Frontal cortex (tissue), 4 donors: ENCODE measurements at places on chromosomes 4 and X. TPM values are rescaled to one million over a fixed set of nuclear protein-coding genes. Genes with fewer than 3 reads are reported as not detected.

- no peak for DNase-seq
Measured at GRCh38 chrX:13598877-13599276, 29.5 kb downstream of the EGFL6 start.

DNA sequence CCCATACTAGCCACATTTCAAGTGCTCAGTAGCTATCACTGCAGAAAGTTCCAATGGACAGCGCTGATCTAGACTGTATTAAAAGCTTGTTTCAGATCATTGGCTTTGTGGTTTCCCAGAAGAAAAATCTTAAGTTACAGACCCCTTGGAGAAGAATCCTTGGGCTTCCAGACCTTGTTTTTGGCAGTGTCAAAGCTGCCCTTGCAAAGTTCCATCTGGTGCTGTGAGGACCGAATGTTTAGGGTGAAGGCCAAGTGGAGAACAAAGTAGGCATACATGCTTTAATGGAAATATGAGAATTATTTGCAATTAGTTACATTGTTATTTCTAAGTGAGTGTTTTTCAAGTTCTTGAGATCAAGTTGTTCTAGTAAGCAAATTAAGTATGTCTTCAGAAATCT lies 144.7 kb downstream of the FRMPD4 start:
- no peak for DNase-seq

DNA sequence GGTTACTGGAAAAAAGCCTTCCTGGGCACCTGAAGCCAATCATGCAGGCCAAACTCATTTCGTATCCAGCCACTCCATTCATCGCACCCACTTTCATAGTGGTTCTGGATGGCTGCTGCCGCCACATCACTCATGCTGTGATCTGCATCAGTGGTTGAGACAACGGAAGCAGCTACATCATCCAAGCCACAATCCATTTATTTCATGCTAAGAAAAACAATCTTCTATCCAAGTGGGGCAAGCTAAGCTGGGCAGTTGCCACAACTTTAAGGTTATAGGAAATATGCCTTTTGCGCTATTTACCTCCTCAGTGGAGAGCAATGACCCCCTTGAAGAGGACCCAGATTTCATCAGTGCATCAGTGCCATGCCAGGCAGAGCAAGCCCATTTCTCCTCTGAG lies 124.6 kb downstream of the GRIA3 start:
- no peak for DNase-seq

DNA sequence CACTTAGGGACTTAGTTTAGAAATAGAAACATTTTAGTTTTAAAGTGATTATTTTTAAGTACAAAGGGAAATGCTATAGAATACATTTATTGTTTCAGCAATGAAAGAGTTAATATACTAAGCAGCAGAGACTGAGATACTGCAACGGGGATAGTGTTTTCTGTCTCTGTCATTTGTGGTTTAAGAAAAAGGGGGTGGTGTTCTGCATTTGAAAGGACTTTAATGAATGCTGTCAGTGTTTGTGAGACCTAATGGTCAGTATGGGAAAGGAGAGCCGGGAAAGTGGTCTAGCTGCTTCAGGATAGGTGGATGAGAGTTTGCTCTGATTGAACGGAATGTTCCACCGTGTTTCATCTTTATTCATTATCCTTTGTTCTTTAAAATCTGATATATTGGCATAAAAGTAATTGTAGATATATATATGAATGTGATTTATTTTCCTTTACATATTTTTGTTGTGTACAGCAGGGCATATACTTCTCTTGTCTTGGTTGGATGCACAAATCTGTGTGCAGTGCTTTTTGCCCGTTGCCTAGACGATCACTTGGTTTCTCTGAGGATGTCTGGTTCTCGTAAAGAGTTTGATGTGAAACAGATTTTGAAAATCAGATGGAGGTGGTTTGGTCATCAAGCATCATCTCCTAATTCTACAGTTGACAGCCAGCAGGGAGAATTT lies at the start of gene KLHL5:
Gene KLHL5 (plus strand): TSS at position 139 of the 676 bp plus-strand sequence. CDS start 421 bp downstream, at position 560.
- no peak for DNase-seq

GRCh38 chrX:12610079-12610478 lies 181.1 kb upstream of the PRPS2 start:
- no peak for DNase-seq

DNA sequence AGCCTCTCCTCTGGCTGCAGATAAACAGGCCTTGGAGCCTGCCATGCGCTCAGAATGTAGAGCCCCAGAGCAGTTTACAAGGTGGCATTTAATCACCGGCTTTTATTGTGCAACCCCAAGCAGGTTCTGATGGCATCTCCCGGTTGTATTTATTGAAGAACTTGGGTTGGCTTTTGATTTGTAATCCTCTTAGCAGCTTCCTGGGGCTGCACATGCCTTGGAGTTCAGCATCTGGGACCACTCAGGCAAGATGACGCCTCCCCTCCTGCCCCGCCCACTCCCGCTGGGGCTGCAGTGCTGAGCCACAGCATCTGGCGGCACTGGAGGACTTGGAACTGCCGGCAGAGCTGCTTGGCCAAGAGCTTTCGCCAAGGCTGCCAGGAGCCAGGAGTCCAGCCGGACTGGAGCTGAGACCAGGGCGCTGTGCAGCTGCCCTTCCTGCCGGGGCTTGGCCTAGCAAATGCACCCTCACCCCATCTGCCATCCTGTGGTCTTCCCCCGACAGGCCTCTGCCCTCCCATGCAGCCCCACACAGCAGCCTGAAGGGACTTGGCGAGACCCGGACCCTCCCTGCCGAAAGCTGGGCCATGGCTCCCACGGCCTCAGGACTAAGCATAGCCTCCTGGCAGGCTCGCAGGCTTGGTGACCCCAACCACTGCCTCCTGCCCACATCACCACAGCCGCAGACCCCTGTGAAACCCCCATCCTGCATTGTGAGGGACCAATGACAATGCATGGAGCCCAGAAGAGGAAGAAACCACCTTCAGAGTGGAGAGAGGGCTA lies 5.4 kb downstream of the HTRA3 start:
- DNase-seq: peak; percentile 73

DNA sequence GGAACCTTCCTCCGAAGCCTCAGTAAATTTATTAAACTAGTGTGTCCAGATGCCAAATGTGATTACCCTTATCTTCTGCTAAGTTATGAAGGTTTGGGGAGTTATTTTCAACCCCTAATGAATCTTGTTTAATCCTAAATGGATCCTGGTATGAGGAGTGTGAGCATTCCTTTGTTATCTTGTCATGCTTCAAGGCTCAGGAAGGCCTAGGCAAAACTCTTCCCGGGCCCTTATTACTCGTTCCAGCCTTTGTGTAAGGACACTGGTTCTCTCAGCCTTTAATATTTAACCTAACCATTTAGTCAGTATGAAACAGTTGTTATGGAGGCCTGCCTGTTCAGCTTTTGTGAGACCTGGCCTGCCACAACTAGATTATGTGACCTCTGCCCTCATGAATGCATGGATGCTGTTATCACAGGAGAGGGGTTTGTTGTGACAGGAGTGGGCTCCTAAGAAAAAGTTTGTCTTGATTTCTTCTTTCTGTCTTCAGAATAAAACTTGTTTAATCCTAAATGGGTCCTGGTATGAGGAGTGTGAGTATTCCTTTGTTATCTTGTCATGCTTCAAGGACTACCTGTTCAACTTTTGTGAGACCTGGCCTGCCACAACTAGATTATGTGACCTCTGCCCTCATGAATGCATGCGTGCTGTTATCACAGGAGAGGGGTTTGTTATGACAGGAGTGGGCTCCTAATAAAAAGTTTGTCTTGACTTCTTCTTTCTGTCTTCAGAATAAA lies 181.7 kb downstream of the SLC39A8 start:
- DNase-seq: no peak

DNA sequence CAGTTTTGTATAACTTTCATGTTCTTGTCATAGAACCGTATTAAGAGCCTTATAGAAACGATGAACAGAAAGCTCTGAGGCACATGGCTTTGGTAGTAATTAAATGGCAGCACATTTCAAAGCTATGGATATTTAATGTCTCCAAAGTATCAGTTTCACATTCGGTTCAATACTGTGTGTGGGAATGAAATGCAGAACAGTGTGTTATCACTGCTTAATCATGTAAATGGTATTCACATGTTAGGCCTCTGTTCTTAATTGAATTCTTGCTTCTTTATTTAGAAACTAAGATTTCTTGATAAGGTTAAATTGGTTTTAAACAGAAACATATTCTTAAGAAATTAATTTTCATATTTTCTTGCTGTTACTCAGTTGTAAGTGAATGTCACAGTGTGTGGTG lies 701.0 kb upstream of the PITX2 start:
- no peak for DNase-seq

DNA sequence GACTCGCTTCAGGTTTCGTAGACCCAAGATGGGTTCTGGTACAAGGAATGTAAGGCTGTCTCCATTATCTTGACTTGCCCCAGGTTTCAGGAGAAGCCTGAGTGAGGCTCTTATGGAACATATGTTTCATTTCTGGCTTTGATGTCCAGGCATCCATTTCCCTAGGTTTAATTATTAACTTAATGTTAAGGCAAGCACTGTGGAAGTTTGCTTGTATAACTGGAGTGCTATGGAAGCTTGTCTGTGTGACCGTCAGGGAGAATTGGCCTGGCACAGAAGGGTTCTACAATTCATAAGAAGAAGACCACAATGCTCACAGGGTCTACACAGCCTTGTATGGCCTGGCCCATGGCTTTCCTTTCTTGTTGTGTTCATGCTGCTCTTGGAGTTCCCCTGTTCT lies 47.2 kb upstream of the PPP1R2C start:
- DNase-seq: no peak

- no peak for DNase-seq
Measured at GRCh38 chr4:118997601-118998000, 108.9 kb downstream of the SYNPO2 start.

DNA sequence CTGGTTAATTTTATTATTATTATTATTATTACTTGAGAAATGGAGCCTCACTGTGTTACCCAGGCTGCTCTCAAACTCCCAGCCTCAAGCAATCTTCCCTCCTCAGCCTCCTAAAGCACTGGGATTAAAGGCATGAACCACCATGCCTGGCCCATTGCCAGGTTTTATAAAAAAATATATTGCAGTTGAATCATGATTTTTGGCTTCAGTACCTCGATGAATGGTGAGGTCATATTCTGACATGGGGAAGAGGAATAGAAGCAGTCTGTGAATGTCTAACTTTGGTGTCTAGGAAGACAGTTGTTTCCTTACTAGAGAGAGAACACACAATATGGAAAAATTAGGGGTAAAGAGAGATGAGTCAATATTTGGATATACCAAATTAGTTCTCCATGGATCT lies 32.0 kb downstream of the CCSER1 start:
- no peak for DNase-seq

DNA sequence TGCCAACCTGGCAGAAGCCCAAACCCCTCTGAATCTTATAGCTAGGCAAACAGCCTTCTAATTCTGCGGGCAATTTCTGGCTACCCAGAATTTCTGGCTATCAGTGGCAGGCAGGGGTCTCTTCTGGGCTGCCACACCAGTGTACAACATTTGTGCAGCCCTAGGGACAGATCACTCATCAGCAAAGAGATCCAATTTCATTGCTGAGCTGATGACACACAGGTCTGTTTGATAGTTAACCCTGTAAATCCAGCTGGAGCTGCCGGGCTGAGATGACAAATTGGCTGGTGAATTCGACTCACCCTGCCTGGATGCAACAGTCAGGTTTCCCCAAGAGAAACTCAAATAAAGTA lies 2.4 kb downstream of the MID1 start:
- DNase-seq: no peak

DNA sequence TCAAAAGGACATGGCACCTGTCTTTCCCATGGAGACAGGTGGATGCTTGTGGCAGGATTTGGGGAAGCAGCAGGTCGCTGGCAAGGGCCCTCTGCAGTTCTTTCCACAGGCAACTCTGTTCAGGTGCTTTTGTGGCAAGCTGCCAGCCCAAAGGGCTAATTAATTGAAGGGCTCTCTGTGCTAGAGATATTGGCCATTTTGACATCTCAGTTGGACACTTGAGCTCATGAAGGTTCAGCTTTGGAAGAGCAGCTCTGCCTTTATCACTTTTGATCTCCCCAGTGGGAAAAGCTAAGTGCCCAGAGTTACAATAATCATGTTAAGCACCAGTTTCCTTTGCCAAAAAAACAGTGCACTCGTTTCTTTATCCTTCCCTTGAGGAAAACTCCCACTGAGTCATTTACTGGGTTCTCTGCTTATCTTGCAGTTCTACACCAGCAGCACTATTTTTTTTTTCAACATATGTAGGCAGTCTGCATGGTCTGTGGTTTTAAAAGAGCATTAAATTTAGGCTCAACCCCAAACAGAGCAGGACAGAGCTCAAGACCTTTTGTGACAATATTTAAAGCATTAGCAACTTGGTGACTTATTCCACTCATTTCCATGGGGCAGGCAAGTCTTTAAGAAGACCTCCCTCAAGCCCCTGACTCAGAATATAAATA lies 336.4 kb upstream of the RASGEF1B start:
- no peak for DNase-seq

GRCh38 chr4:105472871-105473323 lies 965 bp downstream of the PPA2 start:
- peak; percentile 28 for DNase-seq

DNA sequence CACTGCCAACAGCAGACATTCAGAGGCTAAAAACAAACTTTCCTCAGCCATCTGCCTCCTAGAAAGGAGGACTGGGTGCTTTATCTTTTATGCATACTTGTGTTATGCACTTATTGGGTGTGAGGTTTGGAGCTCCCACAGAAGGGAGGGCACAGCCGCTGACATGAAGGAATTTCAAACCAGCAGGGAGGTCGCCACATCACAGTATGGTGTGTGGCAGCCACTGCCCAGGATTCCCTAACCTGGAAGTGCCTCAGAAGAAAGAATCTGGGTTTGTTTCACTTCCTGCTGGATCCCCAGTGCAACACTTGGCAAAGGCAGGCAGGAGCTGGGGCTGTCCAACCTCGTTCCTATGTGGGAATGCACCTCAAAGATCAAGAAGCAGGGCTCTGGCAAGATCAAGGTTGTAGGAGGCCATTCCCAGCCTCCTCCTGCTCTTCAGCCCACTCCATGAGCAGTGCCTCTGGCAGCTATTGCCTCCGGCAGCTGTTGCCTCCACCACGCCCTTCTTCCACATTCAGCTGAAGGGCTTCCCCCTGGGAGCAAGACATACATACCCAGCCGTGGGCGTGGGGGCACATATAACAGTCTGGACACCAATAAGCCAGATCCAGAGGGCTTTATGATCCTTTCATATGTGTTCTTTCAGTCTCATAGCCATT lies 109.0 kb upstream of the MAMLD1 start:
- no peak for DNase-seq

DNA sequence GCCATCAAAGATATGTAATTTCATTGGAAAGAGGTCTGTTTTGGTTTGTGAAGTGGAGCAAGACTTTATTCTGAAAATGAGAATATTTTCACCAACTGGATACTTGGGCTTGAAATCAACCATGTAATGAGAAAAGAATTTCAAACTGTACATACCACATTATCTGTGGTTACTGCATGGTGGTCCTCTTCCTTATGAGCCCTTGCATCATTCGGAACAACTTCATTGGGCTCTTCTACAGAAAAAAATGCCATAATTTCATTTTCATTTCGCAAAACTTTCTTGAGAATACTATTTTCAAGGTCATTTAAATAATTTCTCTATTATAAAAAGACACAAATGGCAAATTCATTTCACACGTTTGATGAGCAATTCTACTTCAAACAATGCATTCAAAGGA lies 148.6 kb upstream of the RPS6KA6 start:
- DNase-seq: no peak

Gene TAF7L
- 0.41 TPM for total RNA-seq

Gene TMPRSS11D
- total RNA-seq: not detected

Gene PDE5A
- total RNA-seq: 21.2 TPM

Gene BEX1
- total RNA-seq: 127 TPM

Gene HPF1
- 33.8 TPM for total RNA-seq

Gene SHISA3
- total RNA-seq: under 0.01 TPM

Gene CHRDL1
- total RNA-seq: 23.2 TPM

Gene IQCM
- total RNA-seq: not detected

Gene TBX22
- under 0.01 TPM for total RNA-seq

Gene ARMCX2
- total RNA-seq: 57.1 TPM
